ENCODE measurements at places on chromosomes 7 and 10.

- DNase-seq: no peak
These were observed 41.6 kb upstream of the CAMK2B start for GRCh38 chr7:44366986-44367385.

DNA sequence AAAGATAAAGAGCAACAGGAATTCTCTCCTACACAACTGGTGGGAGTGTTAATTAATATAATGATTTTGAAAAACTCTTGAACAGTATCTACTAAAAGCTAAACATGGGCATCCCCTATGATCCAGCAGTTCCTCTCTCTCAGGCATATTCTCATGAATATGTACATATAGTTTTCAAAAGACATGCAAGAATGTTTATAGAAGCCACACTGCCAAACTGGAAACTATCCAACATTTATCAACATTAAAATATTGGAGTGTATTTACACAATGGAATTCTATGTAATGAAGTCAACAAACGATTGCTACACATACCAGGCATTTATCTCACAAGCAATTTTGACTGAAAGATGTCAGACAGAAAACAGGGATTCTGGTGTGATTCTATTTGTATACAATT is 404.5 kb upstream of the ANKRD30A start:
- no peak for DNase-seq

- no peak for DNase-seq
These were observed 33.3 kb downstream of the PKD1L1 start for GRCh38 chr7:47914717-47915615.

DNA sequence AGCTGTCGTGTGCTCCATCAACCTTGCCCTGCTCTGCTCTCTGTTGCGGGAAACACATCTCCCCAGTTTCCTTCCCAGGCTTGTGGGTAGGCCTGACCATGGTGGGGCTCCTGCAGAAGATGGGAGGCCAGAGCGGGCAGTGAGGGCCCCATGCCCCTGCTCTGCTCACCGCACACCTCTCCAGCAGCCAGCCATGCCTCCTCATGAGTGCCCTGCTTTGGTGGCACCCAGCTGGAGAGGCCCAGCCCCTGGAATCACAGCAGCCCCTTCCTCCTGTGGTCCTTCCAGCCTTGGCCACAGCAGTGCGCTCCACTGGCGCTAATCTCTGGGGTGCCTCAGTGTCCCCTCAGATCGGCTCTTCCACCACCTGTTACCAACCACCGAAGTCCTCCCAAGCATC is 4.2 kb upstream of the OPN4 start:
- no peak for DNase-seq

- no peak for DNase-seq
These were observed 54.5 kb downstream of the ELMO1 start for GRCh38 chr7:37394158-37394557.

- DNase-seq: no peak
These were observed 33.9 kb downstream of the SPDYE17 start for GRCh38 chr7:76998285-76998589.

GRCh38 chr10:17734432-17735080 is 17.4 kb upstream of the TMEM236 start:
- DNase-seq: no peak

DNA sequence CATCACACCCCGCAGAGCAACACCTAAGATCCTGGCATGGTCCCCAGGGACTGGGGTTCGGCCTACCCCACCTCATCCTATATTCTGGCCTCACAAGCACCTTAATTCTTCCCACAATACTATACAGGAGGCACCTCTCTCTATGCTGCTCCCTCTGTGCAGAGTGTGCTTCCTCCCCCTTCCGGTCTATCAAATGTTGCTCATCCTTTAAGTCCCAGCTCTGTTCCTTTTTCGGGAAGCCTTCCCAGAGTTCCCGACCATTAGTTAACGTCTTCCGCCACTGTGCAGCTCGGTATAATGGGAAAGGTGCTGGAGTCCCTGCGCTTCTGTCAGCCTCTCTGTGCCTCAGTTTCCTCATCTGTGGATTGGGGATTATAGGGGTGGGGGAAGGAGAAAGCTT is 21.8 kb downstream of the PALD1 start:
- no peak for DNase-seq

DNA sequence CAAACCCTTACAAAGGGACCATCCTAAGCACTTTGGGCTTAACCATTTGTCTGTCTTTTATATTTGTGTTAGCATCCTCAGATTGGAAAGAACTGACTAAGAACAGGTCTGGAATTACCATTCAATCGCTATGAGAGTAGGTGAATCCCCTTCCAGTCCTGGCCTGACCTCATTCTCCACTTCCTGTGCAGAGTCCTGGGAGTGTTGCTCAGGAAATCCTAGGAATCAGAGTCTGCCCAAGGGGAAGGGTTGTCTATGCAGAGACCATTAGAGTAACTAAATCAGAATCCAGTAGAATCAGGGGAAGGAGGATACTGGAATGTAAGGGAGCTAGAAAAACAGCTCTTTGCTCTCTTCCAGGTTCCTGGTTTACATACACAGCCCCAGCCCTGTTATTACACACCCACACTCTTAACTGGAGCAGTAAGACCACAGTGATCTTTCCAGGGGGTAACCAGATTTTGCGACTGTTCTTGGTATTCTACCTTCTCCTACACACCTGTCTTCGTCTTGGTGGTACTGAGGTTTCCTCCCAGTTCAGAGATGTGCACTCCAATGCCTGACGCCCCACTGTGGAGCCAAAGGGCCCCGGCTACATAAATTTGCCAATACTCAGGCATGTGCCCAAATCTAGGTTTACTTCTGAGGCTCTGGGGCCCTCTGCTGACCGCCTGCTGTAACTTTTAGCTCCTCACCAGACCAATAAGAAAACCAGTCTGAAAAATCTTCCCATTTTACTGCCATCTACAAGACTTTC is 103.7 kb downstream of the RNF216 start:
- DNase-seq: peak; percentile 73

DNA sequence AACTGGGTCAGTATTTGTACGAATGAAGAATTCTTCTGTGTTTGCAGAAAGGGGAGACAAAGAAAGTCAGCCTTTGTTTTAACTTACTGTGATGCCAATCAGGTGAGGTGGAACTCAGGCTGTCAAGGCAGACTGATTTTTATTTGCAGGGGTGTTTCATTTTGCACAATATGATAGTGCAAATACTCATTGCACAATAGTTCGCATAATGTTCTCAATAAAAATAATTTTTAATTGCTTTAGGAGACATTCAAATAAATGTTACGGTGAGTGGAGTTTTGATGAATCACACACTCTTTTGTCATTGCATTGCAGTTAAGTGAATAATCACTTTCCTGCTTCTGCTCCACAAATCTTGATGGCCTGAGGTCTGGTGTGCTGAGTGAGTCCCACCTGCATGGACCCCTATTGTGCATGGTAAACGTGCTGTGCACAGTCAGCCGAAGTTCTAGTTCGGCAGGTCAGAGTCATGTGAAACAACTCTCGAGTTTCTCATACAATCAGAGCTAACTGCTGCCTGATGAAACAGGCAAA is 141.3 kb upstream of the FZD8 start:
- DNase-seq: no peak

GRCh38 chr10:1127629-1128028 is 71.4 kb downstream of the WDR37 start:
- no peak for DNase-seq

GRCh38 chr10:90042075-90042474 is 340.7 kb downstream of the KIF20B start:
- no peak for DNase-seq

- no peak for DNase-seq
These were observed 31.6 kb downstream of the PFKFB3 start for GRCh38 chr10:6234371-6234770.

- no peak for DNase-seq
These were observed 51.6 kb upstream of the MGMT start for GRCh38 chr10:129415215-129416140.

DNA sequence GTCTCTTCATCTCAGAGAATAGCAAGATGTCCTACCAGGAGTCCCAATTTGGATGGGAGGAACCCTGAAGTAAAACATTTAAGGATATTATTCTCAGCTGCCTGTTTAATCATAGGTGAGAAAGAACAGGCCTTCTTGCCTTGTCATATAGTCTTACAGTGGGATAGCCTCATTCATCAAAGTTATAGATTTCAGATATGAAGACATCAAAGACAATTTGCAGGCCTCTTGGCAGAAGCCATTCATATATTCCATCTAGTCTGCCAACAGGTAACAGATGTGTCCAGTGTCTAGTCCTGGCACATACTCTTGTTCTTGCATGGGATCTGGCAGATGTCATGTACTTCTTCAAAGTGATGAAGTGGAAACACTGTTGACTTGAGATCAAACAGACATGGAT is 601.3 kb upstream of the GHITM start:
- no peak for DNase-seq
